ENCODE measurements at places on chromosomes 7 and 10.
A peak's percentile ranks its signal among the peaks of the same experiment; 100 is the strongest.

DNA sequence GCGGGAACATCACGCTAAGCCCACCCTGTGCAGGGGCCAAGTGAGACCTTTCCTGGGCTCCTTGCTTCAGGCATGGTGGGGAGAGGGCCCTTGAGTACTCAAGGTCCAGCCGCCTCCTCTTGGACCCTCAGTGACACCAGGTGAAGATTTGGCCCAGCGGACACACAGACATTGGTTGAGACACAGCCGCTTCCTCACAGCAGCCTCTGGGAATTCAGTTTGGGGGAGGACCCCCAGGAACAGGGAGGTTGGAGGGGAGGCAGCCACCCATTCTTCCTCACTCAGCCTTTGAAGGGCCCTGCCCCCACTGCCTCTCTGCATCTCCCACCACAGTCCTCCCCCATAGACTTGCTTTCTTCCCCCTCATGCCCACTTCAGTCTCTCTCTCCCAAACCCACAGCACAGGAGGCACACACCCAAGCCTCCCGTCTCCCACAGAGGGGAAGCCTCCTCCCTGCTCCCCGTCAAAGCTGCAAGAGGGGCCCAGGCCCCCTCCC lies 31.9 kb downstream of the ANXA8 start:
- no peak for DNase-seq

GRCh38 chr10:125049216-125049881 lies 107.4 kb downstream of the ZRANB1 start:
- no peak for DNase-seq

DNA sequence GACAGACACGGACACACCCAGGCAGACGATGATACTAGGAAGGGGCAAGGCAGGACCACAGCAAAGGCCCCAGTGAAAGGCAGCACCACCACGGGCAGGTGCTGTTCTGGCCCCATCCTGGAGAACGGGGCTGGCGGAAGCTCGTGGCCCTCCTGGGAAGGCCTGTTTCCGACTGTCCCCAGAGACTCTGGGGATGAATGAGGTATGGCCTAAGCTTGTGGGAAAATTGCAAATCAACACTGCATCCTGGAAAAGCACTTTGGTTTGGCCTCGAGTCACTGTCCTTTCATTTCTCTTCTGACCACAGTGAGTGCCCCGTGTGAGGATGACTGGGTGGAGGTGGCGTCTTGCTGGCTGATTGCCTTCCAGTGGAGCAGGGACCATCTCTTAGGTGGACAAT lies 81.6 kb upstream of the ANLN start:
- DNase-seq: no peak

DNA sequence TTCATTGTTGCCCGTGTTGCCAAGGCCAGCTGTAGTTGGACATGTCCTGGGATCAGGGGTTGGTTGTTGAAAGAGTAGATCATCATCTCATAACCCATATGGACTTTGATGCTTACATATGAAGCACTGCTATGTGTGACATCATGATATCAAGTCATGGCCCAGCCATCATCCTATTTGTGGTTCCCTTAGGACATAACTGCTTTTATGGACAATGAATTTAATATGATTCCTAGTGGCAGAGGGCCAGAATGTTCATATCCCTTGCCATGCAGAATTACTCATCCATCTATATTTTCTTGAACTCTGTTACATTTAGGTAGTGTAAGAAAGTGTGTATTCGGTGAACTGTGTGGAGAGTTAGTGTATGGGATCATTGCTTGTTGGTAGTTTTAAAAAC lies 343.9 kb upstream of the LRGUK start:
- DNase-seq: no peak

- DNase-seq: no peak
Observed at GRCh38 chr7:131591687-131592319, 35.4 kb upstream of the PODXL start.

GRCh38 chr10:130573446-130573845 lies 437.3 kb downstream of the GLRX3 start:
- no peak for DNase-seq

DNA sequence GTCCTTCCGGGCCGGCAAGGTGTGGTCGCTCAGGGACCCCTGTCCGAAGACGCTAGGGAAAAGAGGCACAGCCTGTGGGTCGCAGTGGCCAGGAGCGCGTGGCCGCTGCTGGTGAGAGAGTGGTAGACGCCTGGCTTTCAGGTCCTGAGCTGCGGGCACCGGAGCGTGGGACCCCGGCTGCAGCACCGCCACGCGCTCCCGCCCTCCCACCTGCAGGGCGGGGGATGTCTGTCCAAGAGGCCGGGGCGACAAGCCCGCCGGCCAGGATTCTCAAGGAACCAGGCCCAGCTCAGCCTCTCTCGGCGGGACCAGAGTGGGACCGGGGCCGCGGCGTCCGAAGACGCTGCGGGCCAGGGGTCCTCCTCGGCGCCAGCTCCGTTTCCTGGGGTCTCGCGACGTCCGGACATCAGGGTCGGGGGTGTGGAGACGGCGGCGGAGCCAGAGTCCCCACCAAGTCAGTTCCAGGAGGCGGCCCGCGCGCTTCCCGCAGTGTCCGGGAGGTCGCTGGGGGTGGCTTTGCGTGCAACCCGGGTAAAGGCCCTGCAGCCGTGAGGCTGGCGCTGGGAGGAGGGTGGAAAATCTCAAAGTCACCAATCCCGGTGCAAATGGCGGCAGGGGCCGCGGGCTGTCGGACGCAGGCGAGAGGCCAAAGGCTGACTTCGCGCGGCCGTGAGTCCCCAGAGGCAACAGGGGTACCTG lies 5.5 kb downstream of the ZNF503 start:
- no peak for DNase-seq

GRCh38 chr10:3620818-3621217 lies 164.2 kb downstream of the KLF6 start:
- no peak for DNase-seq

- DNase-seq: no peak
Observed at GRCh38 chr7:132433301-132433700, 143.0 kb downstream of the PLXNA4 start.

GRCh38 chr10:114431414-114432135 lies 27.3 kb upstream of the AFAP1L2 start:
- DNase-seq: no peak

GRCh38 chr10:128908499-128908898 lies 558.5 kb upstream of the MGMT start:
- DNase-seq: no peak

DNA sequence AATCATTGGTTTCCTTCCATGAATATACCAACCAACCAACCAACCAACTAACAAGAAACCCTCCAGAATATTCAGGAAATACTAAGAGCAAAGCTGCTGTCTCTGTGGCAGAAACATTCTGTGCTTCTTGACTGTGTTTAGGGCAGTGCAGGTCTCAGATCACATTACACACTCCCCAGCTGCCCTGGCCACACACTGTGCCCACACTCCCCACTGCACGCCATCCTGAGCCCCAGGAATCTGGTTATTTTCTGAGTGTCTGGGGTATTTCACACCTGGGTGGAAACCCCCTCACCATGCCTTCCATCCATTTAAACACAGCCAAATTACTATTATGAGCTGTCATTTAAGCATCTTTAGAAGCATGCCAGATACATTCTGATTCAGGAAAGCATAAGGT lies 183.7 kb upstream of the ANK3 start:
- DNase-seq: no peak

GRCh38 chr10:29857843-29858701 lies 201.3 kb downstream of the JCAD start:
- peak; percentile 7 for DNase-seq

DNA sequence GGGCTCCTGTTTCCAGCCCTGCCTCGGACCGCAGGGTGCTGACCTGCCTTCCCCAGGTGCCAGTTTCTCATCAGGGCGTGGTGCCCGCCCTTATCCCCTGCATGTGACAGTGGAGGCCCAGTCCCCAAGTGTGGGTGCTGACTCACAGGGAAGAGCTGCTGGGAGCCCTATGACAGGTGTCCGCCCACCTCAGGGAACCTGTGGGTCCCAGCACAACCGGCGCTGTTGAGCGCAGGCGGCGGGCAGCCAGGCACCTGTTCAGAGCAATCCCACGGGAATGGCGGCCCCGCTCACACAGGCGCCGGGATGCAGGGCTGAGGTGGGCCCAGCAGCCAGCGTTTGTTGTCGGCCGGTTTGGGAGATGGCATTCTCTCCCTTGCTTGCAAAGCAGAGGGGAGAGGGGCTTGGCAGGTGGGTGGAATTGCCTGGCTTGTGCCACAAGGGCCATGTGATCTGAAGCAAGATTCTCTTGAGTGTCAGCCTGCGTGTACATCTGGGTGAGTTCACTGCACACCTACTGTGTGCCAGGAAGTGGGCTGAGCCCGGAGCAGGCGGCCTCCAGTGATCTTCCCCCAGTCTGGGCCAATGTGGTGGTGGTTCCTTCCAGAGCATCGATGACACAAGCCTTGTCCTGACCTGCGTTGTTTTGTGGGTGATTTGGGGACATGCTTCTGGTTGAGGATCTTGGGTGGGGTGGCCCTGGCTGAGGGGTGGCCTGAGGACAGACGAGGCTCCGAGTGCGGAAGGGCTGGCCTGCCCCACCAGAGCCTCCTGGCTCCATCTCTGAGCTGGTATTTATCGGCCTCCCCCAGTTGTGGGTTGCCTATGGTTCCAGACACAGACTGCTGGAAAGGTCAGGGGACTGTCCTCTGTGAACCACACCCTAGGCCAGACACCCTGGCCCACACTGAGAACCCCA lies 2.4 kb downstream of the PWWP2B start:
- DNase-seq: no peak

DNA sequence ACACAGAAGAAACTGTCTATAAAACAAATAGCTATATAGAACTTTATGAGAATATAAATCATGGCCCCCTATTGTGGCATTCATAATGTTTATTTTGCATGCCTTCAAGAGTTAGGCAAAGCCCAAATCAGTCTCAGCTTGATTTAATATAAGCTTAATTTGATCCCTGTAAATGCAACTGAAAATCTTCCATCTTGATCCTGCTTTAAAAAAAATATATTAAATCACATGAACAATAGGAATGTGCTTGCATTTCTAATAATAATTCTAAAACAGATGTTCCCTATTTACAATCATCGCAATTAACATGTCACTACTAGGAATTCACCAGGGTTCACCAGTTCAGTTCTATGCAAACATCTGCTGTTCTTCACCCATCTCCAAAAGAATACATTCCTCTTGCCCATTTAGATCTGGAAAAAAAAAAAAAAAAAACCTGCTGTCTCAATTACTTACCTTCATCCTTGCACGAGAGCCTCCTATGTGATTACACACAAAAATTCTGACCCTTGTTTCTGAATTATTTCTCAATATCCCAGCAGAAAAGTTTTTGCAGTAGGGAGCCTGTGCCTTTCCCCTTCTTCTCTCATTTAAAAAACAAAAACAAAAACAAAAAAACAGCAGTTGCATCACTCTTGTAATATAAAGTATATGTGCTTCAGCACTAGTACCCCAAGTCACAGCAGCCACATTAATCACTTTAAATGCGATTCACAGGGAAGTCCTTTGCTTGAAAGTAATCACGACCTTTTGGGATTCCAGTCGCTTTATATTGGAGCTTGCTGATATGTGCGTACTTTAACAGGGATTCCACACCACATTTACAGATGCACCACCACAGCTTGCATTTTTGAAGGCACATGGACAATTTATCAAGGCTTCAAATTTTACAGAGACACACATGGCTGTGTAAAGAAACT lies 194.8 kb upstream of the KMT2E start:
- peak; percentile 87 for DNase-seq

GRCh38 chr7:152025937-152026890 lies 740 bp downstream of the GALNT11 start:
- DNase-seq: no peak
